ENCODE measurements at places on chromosomes 11 and 22.

DNA sequence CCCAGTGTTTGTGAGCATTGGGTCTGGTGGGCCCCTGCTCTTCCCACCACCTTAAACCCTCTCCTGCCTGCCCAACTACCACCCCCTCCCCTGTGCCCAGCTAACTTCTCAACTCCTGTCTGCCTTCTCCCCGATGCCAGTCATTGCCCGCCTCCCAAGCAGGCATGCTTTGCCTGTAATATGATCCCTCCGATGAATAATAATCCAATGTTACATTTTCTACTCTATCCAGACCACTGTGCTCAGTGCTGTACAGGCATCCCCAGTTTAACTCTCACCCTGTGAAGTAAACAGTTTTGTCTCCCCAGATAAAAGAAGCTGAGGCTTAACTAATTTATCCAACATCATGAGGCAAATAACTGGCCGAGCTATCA, 35.5 kb upstream of the OLFML1 start:
- DNase-seq = no peak

DNA sequence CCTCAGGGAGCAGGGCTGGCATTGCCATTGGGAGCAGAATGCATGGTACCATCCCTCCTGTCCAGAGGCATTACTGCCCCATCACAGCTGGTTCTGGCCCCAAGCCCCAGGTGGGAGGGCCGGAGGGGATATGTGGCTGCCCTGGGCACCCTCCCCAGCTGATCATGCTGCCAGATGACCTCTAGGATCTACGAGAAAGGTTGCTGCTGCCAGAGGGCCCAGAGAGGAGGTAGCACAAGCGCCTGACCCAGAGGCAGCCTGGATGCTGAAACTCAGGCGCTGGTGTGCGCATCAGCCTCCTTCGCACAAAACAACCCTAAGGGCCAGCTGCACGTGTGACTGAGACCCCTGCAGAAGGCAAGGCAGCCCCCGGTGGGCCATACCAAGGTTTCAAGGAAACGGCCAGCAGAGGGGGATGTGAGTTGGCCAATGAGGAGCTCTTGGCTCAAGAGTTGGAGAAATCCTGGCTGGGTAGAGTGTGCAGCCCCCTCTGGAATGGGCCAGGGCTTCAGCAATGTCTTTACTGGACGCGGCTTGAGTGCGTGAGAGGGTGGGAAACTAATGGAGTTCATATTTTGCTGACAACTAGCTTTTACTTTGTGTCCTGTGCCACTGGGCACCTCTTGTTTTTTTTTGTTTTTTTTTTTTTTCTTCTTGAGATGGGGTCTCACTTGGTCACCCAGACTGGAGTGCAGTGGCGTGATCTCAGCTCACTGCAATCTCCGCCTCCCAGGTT, 88.3 kb upstream of the PARVA start:
- DNase-seq = no peak

DNA sequence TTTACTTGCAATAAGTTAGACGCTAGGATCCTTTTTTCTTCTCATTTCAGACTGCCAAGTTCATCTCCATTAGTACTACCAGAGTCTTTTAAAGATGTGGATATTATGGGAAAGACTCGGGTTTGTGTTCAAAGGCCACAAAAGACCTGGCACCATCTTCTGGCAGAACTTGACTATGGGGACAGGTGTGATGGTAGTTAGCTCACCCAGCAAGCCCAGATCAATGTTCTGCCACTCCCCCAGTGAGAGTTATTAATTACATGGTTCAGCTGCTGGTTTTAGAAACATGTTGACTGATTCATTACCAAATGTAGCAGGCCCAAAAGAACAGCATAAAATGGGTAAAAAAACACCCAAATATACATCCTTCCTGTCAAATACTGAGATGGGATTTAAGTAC, 333.5 kb upstream of the PITPNB start:
- DNase-seq = no peak

DNA sequence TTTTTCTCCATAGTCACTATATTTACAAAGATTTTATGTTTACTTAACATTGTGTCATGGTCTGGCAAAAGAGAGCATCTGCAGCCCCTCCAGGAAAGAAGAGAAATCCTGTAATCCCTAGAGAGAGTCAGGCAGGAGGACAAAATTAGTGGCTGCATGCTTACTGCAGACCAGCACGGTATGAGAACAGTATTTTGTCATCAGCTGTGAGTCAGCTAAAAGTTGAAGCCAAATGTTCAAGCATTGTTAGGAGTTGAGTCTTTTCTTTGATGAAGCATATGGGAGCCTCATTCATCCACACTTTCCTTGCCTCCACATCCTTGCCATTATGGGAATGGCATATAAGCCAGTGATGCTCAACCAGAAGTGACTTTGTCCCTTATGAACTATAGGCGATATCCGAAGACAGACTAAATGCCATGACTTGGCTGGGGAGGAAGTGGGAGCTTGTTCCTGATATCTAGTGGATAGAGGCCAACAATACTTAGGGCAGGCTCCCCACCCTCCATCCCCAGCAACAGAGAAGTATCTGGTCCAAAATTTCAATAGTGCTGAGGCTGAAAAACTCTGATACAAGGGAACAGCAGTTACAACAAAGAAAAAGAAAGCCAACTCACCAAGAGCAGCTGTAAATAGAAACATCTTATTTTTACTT, 112.0 kb upstream of the OR5AK2 start:
- no peak for DNase-seq

DNA sequence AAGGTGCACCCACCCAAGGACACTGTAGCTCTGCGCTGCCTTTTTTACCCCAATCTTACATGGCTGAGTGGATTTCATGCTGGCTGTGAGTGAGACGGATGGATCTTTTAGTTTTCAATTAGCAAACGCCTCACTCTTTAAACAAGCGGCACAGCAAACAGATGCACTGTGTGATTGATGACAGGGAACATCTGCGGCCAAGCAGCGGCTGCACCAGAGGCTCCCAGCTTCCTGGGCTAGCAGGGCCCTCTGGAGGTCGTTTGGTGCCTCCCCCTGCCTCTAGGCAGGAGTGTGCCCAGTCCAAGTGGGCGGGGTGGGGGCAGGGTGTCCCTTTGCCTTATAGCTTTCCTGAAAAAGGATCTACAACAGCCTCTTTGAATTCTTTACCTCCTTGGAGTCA, 2.1 kb upstream of the DRD2 start:
- DNase-seq = no peak

DNA sequence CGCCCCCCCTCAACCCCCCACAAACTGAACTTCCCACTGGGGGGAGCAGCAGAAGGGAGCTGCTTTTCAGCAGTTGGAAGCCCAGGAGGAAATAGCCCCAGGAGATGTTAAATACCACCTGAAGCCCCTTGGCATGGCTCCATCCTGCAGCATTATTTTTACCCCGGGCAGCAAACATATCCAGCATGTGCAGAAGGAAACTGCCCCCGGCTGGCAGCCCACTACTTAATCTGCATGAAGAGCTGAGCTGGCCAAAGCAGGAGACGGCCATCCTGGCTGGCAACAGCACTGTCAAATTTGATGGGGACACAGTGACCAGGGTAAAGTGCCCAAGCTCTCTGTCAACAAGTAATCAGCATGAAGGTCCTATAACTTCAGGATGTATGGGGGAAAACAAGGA, 32.0 kb downstream of the BUD13 start:
- DNase-seq = no peak
